Fibroblast of skin of back (primary cell): ENCODE measurements at places on chromosomes 2 and 18.

DNA sequence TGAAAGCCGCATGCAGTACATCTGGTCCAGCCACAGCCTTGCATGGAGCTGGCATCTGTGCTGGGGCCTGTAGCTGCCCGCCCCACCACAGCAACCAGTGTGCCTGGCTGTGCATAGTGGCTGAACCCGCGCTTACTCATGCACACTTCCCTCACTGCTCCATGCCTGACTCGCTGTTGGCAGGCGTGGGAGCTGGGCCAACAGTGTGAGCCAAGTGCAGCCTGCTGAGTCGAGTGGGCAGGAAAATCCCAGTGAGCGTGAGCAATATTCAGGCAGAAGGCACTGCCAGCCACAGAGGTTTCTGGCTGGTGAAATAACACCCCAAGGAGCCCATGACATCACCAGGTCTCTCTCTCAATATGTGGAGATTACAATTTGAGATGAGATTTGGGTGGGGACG, 1674.1 kb upstream of the TMEFF2 start:
- peak; percentile 26 for DNase-seq

- no peak for DNase-seq
Measured at GRCh38 chr2:197950724-197951123, 146.3 kb downstream of the PLCL1 start.

GRCh38 chr2:149064365-149064841, 25.9 kb downstream of the LYPD6B start:
- peak; percentile 67 for DNase-seq

DNA sequence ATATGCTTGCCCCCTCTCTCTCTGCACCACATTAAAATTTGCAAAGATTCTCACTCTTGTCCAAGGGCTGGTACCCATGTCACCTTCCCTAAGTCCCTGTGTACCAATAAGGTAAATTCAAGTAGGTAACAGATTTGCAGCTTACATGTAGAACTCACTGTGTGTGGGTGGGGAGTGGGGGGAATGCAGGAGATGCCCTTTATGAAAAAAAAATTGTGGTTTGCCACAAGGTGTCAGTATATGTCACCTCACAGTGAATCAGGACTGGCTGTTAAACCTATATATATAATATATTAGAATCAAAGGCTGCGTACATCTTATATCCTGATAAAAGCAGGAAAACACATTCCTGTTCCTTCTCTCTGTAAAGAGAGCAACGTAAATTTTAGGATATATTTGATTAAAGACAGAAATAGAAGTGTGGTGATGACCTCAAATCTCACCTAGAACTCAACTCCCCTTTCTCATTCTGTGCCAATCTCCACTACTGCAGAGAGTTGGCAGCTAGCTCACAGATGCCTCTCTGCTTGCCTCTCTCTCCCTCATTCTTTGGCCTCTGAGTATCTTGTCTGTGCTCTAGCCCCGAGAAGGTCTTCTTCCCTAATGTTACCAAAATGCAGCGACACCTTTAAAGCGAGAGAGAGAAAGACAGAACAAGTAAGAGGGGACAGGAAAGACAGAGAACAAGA, 536 bp downstream of the XDH start:
- no peak for DNase-seq

GRCh38 chr2:73110168-73111072, 2.3 kb downstream of the RAB11FIP5 start:
- peak; percentile 52 for DNase-seq

- peak; percentile 85 for DNase-seq
Measured at GRCh38 chr2:191679818-191680600, 2.1 kb downstream of the NABP1 start.

DNA sequence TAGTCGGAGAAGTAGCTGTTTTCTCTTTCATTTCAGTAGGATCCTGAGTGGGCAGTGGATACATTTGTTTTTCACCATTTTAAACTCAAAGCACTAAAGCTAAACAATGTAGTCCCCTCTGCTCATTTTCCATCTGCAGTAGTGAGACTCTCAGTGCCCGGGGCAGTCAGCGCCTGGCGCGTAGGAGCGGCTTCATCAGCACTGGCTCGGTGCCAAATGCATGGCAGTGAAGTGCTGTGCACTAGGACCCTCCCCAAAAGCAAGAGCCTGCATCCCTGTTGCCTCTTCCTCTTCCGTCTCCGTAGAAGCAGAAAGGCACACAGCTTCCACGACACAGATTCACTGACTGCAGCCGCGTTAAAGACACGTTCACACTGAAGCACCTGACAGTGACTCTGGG, 19.0 kb upstream of the ESPNL start:
- no peak for DNase-seq

GRCh38 chr18:9982711-9983110, 68.9 kb downstream of the VAPA start:
- DNase-seq, result no peak

DNA sequence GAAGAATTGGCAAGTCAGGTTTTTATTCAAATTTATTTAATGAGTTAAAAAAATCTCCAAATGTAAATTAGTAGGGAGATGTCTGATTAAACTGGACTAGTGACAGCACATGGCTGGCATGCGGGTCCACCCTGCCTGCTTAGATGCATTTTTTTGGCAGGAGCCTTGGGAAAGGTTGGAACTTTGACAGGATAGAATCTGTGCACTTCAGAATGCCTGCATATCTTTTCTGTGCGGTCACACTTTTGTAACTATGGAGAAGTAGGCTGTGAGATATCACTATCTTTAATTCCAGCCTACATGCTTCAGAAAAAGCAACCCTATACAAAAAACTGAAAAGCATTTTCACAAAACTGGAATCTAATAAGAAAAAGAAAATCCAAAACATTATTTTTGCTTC, 317.8 kb downstream of the MBD2 start:
- DNase-seq, result peak; percentile 77

DNA sequence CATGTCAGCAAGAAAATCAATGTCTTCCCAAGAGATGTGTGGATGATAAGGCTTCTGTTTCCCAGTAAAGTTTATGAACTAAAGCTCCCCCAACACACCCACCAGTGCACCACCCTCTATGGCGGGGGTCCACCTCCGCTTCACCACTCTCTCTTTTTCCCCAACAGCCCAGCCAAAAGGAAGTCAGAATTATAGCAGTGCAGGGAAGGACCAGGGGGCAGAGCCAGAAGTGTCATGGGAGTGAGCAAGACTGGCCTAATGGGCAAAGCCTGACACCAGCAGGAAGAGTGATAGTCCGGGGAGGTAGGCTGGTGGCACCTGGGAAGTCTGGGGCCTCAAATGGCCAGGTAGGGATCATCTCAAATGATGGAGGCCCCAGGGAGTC, 167.7 kb downstream of the ZFP36L2 start:
- no peak for DNase-seq

- no peak for DNase-seq
Measured at GRCh38 chr18:46650681-46651080, 6.3 kb downstream of the LOXHD1 start.

- no peak for DNase-seq
Measured at GRCh38 chr18:2970344-2970743, 42.6 kb downstream of the LPIN2 start.

- no peak for DNase-seq
Measured at GRCh38 chr2:72931280-72931910, 14.1 kb downstream of the EMX1 start.

- no peak for DNase-seq
Measured at GRCh38 chr2:69720404-69720803, 21.5 kb upstream of the ANXA4 start.
